ENCODE measurements at places on chromosomes 6 and 20.

- DNase-seq: no peak
Measured at GRCh38 chr6:50128420-50129005, 78.8 kb upstream of the DEFB112 start.

GRCh38 chr6:90179190-90180169, 117.2 kb downstream of the BACH2 start:
- DNase-seq: peak; percentile 44

- no peak for DNase-seq
Measured at GRCh38 chr6:20370393-20370792, 31.3 kb upstream of the E2F3 start.

DNA sequence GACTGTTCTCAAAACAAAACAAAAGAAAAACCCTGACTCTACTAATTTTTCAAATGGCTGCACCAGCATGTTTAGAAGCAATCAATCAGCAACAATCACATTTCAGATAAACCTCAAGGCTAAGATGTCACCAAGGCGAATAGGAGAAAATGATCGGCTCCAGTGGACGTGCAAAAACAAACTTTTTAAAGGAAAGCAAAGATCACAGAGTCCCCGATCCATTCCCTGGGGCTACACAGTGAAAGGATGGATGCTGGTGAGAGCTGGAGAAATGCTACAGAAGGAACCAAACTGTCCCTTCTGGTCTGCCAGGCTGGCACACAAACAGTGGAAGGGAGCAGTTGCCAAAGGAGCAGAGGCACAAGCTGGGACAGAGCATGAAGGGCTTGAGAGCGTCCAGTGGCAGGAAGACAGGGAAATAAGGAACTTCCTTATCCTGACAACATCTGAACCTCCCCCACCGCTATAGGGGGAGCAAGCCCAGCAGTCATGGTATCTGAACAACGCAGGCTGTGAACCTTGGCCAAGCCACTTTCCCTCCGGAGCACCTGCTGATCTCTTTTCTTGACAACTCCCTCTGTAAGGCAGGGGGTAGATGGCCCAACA, 73.7 kb upstream of the HIVEP1 start:
- no peak for DNase-seq

DNA sequence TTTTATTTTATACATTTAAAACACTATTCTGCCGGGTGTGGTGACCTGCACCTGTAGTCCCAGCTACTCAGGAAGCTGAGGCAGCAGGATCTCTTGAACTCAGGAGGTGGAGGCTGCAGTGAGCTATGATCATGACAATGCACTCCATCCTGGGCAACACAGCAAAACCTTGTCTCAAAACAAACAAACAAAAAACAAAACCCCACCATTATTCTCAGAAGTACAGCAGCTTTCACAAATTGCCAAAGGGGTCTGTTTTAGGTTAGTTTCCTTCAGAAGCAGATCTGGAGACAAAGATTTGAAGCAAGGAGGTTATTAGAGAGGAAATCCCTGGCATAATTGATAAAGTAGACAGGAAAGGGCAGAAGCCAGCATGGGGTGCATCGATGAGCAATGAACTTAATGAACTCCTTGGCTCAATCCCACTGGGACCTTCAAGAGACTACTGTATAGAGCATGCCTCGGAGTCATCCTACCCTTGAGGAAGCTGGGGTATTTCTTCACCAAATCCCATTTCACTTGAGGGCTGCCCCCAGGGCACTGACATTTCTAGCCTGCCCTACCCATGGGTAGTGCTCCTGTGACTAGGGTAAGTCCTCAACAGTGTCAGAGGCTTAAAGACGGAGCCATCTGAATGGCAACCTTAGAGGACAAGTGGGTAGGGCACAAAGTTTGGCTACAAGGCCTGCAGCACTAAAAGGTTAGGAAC, 43.2 kb upstream of the DDR1 start:
- DNase-seq: no peak

DNA sequence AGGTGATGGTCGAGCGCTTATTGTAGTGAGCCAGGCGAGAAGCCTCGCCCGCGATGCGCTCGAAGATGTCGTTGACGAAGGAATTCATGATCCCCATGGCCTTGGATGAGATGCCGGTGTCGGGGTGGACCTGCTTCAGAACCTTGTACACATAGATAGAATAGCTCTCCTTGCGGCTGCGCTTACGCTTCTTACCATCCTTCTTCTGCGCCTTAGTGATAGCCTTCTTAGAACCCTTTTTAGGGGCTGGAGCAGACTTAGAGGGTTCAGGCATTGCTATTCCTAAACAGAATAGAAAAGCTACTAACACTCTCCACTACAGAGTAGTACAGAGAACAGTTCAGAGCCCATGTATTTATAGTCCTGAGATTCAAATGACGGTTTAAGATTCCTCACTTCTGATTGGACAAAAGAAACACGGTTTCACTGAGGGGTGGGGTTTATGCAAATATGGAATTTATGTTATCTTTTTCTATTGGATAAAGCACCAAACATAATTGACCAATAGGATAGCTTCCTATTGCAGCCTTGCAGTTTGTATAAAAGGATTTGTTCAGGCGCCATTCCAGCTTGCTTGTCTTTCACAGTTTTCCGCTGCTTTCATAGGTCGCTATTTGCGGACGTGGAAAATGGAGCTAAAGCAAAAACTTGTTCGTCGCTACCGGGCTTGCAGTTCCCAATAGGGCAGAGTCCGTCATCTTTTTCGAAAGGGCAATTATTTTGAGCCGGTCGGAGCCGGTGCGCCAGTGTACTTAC, 43.7 kb upstream of the HFE start:
- DNase-seq: peak; percentile 83

DNA sequence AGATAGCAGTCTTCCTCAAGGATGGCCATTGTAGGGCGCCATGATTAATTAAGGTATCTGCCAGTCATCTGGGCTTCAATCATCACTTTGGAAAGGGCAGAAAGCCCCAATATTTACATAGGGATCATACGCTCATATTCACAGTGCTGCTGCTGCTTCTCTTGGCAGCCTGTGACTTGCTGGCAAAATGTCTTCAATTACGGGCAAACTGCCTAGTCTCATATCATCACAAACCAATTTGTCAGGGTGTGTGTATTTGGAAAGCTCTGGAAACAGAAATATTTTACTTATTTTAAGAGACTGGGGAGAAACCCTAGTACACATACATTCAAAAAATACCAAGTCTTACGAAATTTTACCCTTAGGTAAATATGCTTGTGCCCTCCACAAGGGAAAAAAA, 77.6 kb downstream of the SAMD5 start:
- DNase-seq: no peak

GRCh38 chr6:51382847-51383246, 564.2 kb downstream of the TFAP2B start:
- DNase-seq: no peak

- no peak for DNase-seq
Measured at GRCh38 chr20:3492669-3493068, 21.9 kb downstream of the ATRN start.

DNA sequence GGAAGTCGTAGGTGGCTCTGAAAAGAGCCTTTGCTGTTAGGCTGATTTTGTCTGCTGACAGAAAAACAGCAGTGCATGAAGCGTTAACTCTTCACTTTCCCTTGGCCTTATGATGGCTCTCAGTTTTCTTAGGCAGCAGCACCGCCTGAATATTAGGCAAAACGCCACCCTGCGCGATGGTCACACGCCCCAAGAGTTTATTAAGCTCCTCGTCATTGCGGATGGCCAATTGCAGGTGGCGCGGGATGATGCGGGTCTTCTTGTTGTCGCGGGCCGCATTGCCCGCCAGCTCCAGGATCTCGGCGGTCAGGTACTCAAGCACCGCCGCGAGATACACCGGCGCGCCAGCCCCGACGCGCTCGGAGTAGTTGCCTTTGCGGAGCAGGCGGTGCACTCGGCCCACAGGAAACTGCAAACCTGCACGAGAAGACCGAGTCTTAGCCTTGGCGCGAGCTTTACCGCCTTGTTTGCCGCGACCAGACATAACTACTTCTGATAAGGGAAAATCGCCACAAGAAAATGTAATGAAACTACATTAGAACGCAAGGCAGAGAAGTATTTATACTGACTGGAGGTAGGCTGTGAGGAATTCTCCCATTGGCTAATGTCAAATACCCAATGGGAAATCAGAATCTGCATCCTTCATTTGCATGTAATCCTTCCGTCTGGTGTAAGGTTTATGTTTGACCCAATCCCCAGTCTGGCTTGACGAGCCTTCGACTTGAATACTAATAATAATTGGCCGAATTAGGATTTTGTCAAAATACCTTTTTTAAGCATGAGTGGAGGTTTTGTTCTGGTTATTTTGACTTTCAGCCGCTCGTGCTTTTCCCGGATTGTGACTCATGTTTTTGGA, 53.9 kb upstream of the HFE start:
- peak; percentile 71 for DNase-seq

GRCh38 chr6:16337295-16337975, 99.0 kb downstream of the GMPR start:
- DNase-seq: no peak

GRCh38 chr20:62137478-62138203, 5.6 kb downstream of the PSMA7 start:
- DNase-seq: no peak

- no peak for DNase-seq
Measured at GRCh38 chr6:139313784-139314545, 22.2 kb upstream of the TXLNB start.

DNA sequence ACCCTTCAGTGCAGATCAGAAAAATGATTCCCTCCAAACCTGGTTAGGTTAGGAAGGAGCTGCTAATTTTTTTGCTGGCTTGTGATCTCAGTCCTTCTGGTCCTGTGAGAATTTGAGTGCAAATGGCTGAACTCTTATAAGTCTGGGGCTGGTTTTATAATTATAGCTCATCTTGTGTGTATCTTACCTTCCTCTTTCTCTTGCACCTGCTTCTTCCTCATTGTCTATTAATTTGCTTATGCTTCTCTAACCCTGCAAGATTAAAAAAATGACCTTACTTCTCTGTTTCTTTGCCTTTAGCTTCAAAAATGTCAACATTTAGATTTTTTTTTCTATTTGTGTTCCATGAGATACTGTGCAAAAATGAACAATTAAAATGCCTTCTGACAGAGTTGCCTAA, 576.2 kb downstream of the DHX35 start:
- DNase-seq: no peak

DNA sequence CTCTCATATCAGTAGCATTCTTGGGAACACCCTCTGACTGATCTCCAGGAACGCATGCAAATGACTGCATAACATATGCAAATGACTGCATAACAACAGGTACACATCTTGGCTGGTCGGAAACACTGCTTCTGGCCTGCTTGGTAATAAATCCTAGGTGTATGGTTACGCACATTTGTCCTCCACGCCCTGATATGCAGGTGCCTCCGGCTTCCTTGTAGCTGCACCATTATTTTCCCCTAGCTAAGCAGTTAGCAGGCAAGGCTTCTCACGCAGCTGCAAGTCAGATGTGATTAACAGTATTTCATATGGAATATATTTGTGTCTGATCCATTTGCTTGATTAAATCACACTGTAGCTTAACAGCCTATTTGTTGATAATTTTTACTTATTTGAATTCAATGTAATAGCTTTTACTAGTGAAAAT, 5.9 kb downstream of the RPS6KA2 start:
- no peak for DNase-seq

- DNase-seq: no peak
Measured at GRCh38 chr6:51805517-51805916, 281.9 kb downstream of the PKHD1 start.

DNA sequence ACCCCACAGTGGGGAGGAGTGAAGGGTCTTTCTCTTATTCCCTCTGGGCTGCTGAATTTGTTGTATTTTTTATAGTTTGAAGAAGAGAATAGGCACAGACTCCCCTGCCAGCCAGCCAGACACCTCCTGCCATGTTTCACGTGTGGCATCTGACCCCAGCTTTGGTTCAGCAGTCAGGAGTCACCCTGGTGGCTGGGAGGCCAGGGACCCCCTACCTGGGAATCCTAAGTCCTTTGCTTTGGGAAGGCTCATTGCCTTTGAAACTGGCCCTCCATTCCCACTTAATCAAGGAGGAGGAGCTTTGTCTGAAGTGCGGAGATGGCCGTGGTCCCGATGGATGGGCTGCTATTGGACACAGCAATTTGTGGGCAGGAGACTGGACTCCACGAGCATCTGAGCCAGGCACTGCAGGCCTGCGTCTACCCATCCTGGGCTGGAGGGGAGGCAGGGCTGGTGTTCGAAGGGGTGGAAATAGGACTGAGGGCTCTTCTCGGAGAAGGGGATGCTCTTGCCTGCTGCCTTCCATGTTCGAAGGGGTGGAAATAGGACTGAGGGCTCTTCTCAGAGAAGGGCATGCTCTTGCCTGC, 196.1 kb downstream of the DLL1 start:
- DNase-seq: peak; percentile 9

DNA sequence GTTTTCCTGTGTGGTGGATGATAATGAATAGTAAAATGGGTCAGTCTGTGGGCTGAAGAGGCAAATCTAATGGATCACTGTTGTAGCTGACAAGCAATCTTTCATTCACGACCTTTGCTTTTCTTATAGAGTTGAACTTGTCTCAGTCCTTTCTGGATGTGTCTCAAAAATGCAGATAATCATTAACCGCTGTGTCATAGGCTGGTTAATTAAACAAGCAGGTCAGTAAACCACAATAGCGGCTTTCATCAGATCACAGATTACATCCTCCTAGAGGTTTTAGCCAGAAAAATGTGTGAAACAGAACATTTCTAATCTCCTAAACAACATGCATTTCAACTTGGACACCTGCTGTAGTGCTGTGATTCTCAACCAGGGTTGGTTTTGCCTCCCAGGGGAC, 2.5 kb upstream of the METTL24 start:
- no peak for DNase-seq

- DNase-seq: no peak
Measured at GRCh38 chr6:52575502-52575892, 1.4 kb downstream of the TRAM2 start.

DNA sequence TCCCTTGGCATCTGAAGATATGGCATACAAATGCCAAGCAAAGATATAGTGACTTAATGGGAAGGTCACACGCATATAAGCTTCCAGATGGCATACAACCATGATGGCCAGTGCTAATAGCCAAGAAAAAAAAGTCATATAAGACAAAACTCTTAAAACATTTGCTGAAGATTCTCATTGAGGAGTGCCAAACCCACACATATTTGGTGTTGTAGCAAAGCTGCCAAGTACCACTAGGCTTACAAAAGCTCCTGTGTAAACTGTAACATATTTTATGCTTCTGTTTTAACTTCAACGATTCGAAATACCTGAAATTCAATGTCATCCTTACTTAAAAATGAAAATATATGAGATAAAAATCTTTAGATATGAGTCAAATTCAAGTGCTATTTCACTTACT, 123.0 kb downstream of the HMGCLL1 start:
- no peak for DNase-seq
